Activated T-helper 17 cell treated with anti-CD3 and anti-CD28 coated beads, Interleukin-2, amount 50 U/mL, for 72 hours (primary cell): ENCODE measurements at places on chromosomes 4 and X. TPM values are rescaled to one million over a fixed set of nuclear protein-coding genes. Genes with fewer than 3 reads are reported as not detected.

Gene ODAPH
- 0.87 TPM for total RNA-seq

Gene ARFIP1
- total RNA-seq: 11.4 TPM

Gene USP17L27
- total RNA-seq: not detected

Gene TRIM60
- not detected for total RNA-seq

Gene ATP1B4
- total RNA-seq: not detected

Gene OTC
- 0.21 TPM for total RNA-seq

Gene AMMECR1
- total RNA-seq: 7.9 TPM

Gene IL2
- total RNA-seq: 233 TPM

Gene XK
- total RNA-seq: not detected

Gene SPANXB1
- total RNA-seq: not detected

Gene COMMD8
- total RNA-seq: 16.1 TPM

DNA sequence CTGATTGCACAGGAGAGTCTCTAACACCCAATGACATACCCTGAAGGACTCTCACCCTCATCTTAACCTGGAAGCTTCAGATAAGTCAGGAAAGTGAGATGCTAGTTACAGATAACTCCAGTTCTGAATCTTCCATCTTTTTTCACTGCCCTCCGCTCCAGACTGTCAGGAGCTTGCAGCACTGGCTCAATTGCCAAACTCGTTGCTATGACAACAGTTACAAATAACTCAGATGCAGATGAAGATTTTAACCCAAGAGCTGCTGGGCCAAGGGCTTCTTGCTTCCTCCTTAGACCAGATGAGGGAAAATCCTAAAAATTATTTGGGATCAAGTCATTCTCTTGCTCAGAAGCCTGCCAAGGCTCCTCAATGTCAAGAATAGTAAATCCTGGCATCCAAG lies 109.1 kb upstream of the HUWE1 start:
- no peak for ATAC-seq

DNA sequence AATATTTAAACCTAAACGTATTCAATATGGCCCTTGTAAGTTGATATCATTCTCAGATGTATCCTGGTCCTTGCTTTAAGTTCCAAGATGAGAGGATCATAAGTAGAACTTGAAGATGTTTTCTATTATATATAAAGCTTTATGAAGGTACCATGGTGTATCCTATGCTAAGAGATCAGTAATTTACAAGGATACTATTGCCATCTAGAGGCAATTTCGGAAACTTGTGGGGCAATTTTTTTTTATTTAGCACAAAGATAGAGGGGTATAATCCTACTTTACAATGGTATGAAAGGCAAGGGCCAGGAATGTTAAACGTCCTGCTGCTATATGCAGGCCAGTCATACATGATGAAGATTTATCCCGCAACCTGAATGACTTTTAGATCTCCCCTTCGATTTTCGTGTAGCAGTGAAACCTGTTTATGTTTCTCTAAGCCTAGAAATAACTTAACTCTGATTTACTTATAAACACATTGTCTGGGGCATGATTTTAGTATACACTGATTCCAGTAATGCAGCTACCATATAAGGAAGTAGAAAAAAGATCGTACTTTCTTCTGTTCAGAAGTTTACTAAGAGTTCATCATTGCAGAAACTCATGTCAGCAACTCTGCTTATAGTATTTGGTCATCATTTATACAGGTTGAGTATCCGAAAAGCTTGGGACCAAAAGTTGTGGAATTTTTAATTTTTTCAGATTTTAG lies 2.6 kb downstream of the SLC25A31 start:
- peak; percentile 21 for ATAC-seq

DNA sequence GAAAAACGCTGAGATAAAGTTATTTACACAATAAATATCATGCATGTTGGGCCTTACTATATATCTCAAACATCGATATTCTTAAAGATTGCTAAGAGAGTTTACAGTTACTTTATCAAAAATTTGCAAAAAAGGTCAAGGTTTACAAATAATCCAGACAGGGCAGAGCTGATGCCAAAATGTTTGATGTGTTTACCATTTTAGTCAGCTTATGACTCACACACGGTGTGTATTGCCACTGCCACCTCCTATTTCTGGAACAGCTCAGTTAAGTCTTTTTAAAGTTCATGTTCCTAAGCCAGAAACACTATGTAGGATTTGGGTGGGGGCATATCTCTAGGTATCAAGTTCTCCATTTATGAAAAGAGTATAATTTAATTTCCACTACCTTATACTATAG lies 580.6 kb downstream of the INPP4B start:
- ATAC-seq: peak; percentile 98

GRCh38 chr4:105399532-105400161 lies 74.2 kb downstream of the PPA2 start:
- ATAC-seq: peak; percentile 46

DNA sequence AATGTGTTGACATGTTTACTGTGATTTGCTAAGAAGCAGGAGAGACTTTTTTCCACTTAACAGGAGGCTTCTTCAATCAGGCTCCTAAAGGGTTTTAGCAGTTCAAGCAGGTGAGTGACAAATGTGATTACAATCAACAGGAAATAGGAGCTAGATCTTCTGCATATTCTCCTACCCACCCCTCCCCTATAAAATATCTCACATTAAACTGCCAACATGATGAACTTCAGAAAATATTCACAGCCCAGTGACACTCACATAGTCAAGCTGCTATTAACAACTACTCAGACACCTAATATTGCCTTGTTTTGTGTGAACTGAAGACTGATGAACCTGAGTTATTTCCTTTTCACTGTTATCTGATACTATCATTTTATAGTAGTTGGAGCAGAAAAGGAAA lies 55.9 kb upstream of the ANTXR2 start:
- no peak for ATAC-seq

DNA sequence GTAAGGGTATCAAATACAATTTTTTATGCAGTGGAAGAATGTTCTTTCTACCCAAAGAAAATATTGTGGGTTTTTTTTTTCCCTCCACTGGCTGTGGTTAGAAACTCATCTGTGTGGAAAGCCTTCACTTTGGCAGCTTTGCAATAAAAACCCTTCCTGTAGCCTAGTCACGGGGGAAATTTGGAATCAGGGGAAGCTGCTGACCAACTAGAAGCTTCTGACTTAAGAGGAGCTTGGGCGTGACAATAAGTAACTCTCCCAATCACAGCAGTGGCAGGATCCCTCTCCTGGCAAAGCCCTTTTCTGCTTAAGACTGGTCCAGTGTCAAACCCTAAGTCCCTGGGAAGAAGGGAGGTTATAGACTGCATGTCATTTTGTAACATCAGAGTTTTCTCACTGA lies 87.9 kb downstream of the LRRC66 start:
- no peak for ATAC-seq

- ATAC-seq: no peak
Measured at GRCh38 chr4:155878611-155879010, 12.5 kb upstream of the ASIC5 start.

GRCh38 chrX:85052636-85053343 lies 49.1 kb downstream of the APOOL start:
- ATAC-seq: peak; percentile 78

DNA sequence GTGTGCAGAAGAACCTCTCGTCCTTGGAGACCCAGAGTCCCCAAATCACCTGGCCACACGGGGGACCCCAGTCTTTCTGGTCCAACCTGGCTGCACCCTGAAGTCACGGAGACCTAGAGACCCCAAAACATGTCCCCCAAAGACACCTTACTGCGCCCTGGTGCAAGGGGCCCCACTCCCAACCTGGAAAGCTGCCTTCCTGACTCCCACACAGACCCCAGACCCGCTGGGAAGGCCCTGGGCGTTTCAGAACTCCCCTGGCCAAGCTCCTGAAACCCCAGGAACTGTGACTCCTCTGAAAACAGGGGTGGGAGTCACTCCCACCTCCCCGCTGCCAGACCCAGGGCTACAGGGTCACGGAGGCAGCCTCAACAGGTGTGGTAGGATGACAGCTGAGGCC lies 12.7 kb upstream of the SHOX start:
- ATAC-seq: no peak

- no peak for ATAC-seq
Measured at GRCh38 chrX:130566028-130566683, 164.4 kb downstream of the RBMX2 start.

- no peak for ATAC-seq
Measured at GRCh38 chr4:100117750-100118149, 72.5 kb downstream of the DDIT4L start.

GRCh38 chr4:152606753-152607152 lies 70.9 kb upstream of the FBXW7 start:
- peak; percentile 39 for ATAC-seq

DNA sequence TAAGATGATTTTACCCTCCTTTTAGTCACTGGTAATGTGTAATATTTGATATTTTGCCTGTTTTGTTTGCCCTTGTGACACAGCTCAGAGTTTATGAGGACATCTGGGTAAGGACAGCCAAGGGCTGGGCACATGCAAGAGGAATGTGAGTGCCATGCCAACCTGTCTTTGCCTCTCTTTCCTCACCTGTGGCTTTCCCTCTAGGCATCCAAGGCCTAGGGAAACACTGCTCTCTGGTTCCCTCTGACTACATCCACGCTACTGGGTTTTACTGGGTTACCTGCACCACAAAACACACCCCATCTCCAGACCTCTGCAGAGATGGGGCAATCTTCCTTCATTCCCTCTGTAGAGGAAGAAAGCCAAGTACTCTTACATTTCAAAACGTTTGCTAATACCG lies 7.7 kb downstream of the HPGDS start:
- ATAC-seq: no peak

- peak; percentile 68 for ATAC-seq
Measured at GRCh38 chrX:102154900-102155805, 624 bp downstream of the BEX5 start.

GRCh38 chrX:46168254-46168653 lies 377.0 kb downstream of the ZNF674 start:
- ATAC-seq: no peak

DNA sequence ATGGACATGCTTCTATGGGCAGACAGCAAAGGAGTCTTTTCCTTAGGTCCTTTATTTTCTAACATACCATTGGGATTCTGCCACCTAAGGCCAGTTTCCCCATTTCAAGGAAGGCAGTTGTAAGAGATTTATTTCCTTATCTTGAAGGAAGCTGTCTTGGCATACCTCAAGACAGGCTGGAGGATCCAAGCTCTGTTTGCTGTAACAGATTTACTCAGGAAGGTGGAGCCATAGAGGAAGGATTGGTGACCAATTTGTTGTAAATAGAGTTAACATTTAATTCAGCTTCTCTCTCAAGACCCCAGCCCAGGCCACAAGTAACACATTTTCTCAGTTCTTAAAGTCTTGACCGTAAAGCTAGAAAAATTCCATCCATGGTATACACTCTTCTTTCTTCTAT lies 131.6 kb upstream of the TENM3 start:
- no peak for ATAC-seq

DNA sequence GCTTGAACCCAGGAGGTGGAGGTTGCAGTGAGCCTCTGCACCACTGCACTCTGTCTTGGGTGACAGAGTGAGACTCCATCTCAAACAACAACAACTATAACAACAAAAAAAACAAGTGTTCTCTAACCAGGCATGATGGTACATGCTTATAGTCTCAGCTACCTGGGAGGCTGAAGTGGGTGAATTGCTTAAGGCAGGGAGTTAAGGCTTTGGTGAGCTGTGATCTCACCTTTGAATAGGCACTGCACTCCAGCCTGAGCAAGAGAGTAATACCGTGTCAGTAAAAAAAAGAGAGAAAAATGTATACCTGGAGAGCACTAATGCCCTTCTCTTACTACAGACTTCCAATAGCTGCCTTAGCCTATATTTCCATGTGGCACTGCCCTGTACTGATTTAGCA lies 18.9 kb upstream of the USP9X start:
- no peak for ATAC-seq

GRCh38 chr4:17063888-17064287 lies 165.4 kb upstream of the LDB2 start:
- ATAC-seq: no peak

GRCh38 chrX:76148753-76149152 lies 24.1 kb upstream of the PBDC1 start:
- peak; percentile 30 for ATAC-seq
